ENCODE measurements at places on chromosomes 16 and 17.

DNA sequence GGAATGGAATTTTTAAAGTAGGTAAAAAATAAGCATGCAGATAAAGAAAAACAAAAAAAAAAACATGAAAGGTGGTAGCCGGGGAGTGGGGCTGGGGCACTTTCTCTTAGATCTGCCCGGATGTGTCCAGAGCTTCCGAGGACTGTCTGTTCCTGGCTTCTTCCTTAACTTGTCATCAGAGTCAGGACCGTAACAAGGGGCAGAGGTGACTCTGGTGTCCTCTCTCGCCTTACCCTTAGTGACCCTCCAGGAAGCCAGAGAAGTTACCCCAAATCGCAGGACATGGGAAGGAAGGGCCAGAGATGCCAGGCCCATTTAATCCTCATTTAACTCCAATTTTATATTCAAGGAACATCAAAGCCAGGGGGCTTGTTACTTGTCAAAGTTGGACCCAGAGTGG, 115.5 kb downstream of the ABCC6 start:
- DNase-seq, result no peak

DNA sequence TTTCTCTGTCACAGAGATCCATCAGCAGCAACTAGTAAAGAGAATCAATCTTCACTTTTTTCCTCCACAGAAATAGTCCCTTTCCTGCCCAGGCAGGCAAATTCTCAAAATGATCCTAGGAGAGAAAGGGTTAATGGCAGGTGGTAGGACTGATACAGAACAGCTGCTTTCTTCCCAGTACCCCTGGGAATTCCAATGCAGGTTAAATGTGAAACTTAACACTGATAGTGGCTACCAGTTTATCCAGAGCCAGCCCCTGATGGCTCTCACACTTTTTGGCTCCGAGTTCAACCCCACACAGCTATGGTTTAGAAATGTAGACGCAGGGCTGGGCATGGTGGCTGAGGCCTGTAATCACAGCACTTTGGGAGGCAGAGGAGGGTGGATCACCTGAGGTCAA, 22.2 kb downstream of the MARVELD3 start:
- DNase-seq, result no peak

DNA sequence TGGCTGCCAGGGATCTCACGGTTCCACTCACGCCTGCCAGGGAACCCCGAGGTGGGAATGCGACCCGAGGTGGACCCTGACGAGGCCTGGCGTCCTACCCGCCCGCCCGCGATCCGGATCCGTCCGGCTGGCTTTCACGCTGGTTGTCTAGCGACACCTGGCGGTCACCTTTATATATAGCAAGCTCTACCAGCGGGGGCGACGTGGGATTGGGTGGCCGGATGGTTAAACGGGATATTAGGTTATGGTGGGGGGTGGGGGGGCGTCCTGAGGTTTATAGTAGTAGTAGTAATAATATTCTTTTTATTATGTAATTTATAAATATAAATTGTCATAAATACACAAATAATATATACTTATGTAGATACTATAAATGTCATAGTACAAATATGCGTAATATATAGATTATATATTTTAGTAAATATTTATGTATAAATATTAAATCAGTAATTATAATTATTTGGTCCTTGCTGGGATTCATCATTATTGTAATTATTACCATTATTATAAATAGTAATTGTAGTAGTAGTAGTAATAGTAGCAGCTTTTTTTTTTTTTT, 136.9 kb downstream of the KCNJ12 start:
- no peak for DNase-seq

GRCh38 chr17:39781031-39781860, 43.5 kb downstream of the GRB7 start:
- no peak for DNase-seq

GRCh38 chr17:60354223-60354622, 37.7 kb downstream of the USP32 start:
- DNase-seq, result no peak

DNA sequence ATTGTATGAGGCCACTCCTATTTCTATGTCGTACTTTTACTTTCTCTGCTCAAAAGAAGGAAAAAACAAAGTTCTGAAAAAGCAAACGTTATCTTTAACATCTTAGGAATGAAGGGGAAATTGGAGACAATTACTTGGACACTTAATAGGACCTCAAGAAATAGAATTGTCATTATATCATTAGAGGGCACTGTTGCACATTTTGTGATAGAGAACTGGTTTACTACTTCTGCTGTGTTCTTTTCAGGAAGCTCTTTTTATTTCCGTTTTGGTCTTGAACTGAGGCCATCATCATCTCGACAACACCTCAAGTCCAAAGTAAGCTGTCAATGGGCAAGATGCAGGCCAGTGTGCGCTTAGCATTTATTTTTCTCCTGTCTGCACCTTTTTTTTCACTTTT, 14.6 kb downstream of the COG4 start:
- DNase-seq, result no peak

GRCh38 chr16:84155771-84156170, 10.7 kb downstream of the DNAAF1 start:
- no peak for DNase-seq

- DNase-seq, result no peak
Measured at GRCh38 chr16:89038221-89038721, 55.4 kb upstream of the ACSF3 start.

DNA sequence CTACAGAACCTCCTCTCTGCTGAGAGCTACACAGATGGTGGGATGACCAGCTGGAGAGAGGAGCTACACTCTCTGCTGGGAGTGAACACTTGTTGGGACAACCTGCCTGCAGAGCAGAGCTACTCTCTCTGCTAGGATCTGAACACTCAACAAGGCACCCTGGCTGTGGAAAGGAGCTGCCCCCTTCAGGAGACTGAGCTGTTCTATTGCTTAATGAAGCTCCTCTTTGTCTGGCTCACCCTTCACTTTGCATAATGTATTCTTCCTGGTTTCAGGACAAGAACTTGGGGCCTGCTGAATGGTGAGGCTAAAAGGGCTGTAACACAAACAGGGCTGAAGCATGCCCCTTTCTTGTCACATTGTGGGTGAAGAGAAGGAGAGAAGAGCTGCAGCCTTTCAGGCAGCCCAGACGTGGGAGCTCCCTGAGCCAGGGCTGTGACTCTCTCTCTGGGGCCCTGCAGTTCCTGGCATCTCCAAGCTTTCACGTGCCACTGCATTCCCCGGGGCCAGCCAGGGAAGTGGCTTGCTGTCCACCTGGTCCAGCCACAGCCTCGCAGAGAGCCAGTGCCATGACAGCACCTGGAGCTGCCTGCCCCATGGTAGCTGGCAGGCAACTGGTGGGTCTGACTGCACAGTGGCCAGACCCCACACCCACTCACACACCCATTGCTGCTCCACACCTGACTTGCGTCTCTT, 272.8 kb upstream of the KCNJ16 start:
- no peak for DNase-seq

GRCh38 chr17:66364990-66365490, 62.6 kb downstream of the PRKCA start:
- DNase-seq, result no peak

- no peak for DNase-seq
Measured at GRCh38 chr17:77098884-77099545, 41.8 kb upstream of the SEC14L1 start.

- DNase-seq, result no peak
Measured at GRCh38 chr17:1126250-1126797, 53.5 kb downstream of the ABR start.

DNA sequence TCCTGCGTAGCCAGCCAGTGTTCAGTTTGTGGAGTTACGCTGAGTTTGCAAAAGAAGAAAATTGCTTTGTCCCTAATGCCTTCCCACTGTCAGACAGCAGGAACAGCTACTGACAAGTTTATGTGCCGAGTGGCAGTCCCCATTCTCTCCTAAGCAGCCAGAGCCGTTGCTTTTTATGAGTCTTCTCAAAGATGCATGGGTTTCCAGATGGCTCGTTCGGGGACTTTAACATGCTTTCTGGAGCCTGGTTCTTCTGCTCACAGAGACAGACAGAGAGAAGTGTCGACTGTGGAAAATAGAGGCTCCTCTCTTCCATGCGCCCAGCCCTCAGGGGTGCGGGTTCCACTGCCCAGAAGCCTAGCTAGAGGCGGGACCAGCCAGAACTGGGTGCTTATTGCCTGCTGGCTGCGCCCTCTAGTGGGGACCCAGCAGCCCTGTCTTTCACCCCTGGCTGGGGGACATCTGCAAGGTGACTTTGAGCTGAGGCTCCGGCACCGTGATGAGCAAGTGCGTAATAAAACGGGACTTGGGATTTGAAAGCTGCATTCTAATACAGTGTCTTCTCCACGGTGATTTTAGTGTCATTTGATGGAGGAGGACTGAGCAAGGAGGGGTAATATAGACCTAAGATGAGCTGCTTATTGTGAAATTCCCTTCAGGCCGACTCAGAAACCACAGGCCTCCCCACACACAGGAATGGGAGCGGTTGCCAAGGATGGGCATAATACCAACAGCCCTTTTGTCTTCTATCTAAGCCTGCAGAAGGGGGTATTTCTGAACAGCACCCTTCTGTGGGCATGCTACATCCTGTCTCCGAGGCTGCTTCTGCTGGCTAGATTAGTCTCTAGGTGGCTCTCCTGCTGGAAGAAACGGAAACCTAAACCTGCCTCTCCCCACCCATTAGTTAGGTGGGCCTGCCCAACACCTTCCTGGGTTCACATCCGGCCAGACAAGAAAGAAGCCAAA, 73.1 kb downstream of the CCDC182 start:
- DNase-seq, result no peak

DNA sequence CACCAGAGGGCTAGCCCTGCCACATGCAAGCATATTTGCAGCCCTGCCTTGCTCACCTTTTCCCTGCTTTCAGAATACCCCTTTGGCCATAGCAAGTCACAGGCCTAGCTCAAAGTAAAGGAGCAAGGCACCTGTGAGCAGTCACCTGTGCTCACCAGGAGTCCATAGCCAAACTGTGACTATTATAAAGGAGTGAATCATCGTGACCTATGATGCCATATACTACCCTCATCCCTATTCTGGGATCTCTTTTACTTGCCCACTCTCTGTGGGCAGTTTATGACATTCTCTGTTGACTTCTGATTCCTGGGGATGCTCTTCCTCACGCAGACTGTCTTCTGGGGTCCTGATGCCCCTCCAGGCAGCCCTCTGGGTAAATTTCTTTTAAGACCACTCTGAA, 200.5 kb upstream of the NLRP1 start:
- DNase-seq, result no peak

DNA sequence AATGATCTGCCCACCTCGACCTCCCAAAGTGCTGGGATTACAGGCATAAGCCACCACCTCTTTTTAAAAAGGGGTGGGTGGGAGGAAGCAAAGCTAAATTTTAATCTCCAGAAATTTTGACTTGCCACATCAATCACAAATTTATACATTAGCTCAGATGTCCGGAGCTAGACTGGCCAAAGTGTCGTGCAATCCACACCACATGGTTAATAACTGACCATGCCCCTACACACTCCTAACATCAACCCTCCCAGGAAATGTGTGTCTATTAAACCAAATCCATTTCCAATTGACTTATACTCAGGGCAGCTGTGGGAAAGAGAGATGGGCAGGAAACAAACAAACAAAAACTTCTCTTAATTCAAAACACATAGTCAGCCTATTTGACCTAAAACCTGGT, 29.9 kb downstream of the SMURF2 start:
- no peak for DNase-seq

Data from cortex of kidney (tissue), 1 donor.